Astrocyte (in vitro differentiated cells and primary cell): ENCODE measurements at places on chromosomes 3 and 15. TPM values are rescaled to one million over a fixed set of nuclear protein-coding genes. Genes with fewer than 3 reads are reported as not detected.
A peak's percentile ranks its signal among the peaks of the same experiment; 100 is the strongest.

GRCh38 chr3:177371888-177372287 lies 174.6 kb upstream of the TBL1XR1 start:
- DNase-seq = no peak

Gene PEX5L
- 0.43 and 0.46 TPM in 2 replicates for total RNA-seq

DNA sequence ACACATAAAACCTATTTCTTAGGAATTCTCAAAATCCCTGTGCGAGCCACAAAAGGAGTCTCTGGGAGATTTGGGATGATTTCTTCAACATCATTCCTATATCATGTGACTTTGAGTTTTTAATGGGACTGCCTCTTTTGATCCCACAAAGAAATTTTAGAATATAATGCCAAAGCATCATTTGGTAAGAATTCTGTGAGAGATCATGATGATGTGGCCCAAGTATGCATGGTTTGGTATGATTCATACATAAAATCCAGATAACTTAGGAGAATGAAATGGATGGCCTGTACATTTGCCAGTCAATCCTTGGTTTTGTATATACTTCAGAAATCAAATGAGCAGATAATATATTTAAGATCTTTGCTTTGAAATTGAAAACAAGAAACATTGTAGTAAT lies 61.3 kb downstream of the UBE2E2 start:
- DNase-seq = peak; percentile 85

Gene TSEN2
- total RNA-seq = 9.7 TPM in 2 replicates

Gene TNK2
- 37.1 and 39.1 TPM in 2 replicates for total RNA-seq

Gene A4GNT
- total RNA-seq = not detected in 2 replicates

GRCh38 chr3:104132566-104133403 lies 1233.9 kb upstream of the ALCAM start:
- DNase-seq = peak; percentile 16

DNA sequence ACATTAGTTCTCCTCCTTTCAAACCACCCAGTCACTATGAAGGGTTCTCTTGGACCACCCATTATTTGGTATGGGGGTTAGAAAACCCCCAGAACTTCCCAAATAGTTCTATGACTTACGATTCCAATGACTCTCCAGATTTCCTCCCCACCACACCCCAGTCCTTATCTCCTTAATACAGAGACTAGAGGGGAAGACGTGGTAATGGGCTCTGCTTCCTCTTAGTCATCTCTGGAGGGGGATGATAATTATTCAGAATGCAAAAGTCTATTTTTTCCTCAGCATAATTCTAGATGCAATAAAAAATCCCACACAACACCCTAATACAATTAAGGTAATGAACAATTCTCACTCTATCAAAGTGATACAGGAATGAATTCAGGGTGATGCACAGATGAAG lies 48.9 kb upstream of the CFAP161 start:
- DNase-seq = no peak

GRCh38 chr15:79560384-79560783 lies 128.2 kb downstream of the MINAR1 start:
- no peak for DNase-seq

GRCh38 chr3:24249523-24249922 lies 245.1 kb downstream of the THRB start:
- no peak for DNase-seq

DNA sequence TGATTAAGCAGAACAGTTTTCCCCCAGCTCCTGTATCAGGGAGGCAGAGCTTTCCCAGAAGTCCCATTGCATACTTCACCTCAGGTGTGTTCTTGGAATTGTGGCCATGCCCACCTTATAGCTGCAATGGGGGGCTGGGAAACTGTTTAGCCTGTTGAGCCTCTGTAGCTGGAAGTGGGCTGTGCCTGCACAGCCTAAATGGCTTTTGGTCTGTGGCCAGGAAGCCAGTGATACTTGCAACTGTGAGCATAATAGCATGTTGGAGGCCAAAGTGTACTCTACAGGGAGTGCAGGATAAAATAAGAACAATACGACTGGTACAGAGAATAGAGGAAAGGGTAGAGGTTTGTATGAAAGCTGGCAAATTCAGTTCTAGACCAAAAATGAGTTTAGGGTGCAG lies 248.5 kb downstream of the PTPRG start:
- DNase-seq = no peak

DNA sequence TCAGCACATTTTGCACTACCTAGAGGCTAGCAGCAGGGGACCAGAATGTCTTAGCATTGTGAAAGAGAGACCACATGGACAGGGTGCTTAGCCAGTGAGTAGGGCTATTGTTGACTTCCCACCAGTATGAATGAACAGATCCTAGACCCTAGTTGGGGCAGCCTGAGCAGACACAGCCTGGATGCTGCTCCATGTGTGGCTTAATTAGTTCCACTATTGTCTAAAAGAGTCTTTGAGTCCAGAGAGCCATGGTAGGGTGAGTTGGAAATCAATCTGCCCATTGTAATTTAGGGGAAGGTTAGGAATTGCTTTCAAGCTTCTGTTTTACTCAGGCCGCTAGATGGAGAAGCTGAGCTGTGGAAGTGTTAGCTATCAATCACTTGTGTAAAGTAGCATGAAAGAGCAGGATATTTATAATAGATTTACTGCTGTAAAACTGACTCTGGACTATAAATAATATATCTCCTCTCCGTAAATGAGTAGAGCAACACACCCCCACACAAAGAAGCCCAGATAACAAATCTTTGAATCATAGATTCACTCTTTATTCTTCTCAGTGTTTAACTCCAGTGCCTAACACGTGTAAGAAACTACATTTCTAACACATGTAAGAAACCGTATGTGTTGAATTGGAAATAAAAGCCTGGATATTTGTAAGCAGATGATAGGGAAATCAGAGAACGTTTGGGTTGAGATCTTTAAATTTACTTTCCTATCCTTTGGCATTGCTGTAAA lies 4.1 kb upstream of the GCSAM start:
- DNase-seq = no peak

Gene SPINK8
- not detected in 2 replicates for total RNA-seq

DNA sequence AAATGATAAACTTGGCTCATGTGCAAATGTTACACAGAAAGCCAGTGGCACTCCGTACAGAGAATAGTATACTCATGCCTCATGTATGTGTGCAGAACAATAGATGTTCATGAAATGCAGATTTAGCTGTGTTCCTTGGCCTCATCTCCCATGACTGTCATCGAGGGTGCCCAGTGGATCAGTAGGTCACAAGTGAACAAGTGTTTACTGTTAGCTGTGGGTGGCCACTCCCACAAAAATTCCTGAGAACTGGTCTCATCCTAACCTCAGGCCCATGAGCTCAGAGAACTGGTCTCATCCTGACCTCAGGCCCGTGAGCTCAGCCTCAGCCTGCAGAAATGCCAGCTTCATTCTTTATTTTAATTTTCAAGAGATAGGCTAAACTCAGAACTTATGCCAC lies 124.1 kb downstream of the GADL1 start:
- DNase-seq = peak; percentile 95

Gene ALDH1A2
- total RNA-seq = 0.98 and 1.7 TPM in 2 replicates

GRCh38 chr15:68821190-68821840 lies 620 bp upstream of the ANP32A start:
- DNase-seq = no peak

DNA sequence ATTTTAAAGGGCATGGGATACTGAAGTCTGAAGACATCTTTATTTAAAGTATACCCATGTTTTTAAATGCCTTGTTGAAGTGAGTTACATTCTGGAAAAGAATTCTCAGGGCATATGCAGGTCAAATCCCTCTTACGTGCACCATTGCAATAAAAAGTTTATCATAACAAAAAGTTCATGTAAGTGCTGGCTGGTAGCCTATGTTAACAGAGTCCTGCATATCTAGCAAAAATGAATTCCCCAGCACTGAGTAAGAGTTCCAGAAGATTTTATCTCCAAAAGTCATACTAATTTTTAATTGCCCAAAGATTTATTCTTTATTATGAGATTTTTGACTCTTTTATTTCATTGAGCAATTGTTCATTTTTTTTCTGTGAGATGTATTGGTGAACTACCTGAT lies 104.7 kb upstream of the ROBO1 start:
- peak; percentile 93 for DNase-seq

- no peak for DNase-seq
Observed at GRCh38 chr3:163692494-163692893, 1385.8 kb downstream of the SI start.

- DNase-seq = no peak
Observed at GRCh38 chr15:89198934-89199333, 22.4 kb downstream of the RLBP1 start.

Gene RETNLB
- total RNA-seq = not detected in 2 replicates

DNA sequence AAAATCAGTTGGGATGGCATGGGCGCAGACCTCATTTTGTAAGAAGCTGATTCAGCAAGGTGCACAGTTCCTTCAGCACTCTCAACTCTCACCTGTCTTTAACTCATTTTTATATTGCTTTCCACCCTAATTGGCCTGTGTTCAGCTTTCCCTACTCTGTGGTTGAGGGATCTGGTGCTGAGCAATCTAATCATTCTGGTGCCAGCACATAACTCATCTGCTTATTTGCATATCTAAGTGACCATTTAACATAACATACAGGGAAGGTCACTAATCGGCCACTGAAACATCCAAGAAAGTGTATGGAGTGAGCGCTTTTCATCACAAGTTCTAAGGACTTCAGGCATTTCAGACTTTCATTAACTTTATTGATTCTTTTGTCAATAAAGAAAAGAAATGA lies 303.4 kb upstream of the ROPN1 start:
- DNase-seq = peak; percentile 69

Gene ANKRD63
- not detected in 2 replicates for total RNA-seq

DNA sequence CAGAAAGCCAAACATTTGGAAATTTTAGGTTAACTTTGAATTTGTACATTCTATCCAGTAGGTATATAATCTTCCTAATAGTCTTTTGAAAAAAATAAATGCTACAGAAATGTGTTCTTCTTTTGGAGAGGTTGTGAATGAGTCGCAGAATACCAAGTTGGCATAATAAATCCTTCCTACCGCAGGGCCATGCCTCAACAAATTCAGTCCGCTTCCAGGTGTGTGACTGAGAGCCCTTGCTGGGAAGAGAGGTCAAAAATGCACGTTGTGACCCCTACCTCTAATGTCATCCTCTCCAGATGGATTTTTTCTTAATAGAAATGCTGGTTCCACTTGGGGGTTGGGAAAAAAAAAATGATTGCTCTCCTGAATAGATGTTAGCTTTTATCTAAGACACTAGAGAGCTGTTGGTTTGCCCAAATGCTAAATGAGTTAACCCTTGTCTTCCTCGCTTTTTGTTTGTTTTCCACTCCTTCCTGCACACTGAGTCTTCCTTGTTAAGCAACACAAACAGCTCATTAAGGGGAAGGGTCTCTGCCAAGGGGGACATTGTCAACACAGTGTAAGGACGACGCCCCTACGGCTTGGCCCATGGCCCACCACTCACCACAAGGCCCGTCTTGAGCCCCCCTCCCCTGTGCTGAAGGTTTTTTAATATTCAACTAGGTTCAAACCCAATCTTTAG lies 33.9 kb downstream of the RLBP1 start:
- no peak for DNase-seq

DNA sequence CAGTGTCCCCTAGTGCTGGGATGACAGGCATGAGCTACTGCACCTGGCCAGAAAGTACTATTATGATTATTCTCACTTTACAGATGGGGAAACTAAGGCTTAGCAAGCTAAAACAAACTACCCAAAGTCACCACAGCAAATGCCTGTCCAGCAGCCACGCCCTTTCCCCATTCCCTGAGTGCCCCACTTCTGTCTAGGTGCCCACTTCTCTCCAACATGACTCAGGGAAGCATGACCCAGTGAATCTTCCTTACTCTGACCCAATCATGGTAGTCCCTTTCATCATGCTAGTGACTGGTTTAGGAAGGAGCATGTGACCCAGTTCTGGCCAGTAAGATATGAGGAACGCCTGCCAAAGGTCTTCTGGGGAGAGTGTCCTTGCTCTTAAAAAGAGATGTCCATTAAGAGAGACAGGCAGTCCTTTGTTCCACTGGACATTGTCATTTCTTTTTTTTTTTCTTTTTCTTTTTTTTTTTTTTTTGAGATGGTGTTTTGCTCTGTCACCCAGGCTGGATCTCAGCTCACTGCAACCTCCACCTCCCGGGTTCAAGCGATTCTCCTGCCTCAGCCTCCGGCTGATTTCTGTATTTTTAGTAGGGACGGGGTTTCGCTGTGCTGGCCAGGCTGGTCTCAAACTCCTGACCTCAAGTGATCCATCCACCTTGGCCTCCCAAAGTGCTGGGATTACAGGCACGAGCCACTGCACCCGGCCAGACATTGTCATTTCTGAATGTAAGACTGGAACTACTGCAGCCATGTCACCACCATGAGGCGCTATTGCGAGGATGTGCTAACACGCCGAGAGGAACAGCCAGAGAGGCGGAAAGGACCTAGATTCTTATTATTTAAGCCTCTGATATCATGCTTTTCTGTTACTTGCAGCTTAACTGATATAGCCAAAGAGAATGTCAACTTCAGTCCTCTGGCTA lies 19.8 kb downstream of the MEGF11 start:
- DNase-seq = no peak

DNA sequence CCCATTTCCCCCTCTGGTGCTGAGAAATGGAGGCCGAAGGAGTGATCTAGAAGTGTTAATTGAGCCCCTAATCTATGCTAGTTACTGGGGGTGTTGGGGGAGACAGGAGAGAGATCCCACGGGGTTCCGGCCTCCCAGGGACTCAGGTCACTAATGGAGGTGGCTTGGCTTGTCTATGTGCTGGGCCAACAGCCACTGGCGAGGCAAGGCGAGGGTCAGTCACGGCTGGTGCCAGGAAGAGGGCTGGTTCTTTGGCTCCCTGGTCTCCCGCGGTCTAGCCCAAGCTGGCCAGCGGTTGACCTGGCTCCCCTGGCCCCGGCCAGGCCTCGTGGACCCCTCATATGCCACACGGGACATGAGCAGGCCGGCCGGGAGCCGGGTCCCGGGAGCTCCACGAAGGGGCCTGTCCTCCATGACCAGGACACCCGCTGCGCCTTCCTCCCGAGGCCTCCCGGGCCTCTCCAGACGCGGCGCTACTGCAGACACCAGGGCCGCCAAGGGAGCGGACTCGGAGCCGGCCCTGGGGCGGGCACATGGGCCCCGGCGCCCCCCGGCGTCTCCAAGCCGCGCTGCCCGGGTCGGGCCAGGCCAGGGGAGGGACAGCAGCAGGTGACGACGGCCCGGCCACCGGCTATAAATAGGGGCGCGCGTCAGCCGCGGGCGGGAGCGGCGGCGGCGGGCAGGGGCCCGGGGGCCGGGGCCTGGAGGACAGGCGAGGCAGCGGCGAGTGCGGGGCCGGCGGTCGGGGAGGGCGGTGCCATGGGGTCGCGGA lies at the start of gene ALPK3:
Gene ALPK3, plus strand, starts transcription at position 663 of the 772 bp plus-strand sequence. Its CDS starts 97 bp downstream, at position 760.
- no peak for DNase-seq

- peak; percentile 55 for DNase-seq
Observed at GRCh38 chr3:60609446-60609845, 641.8 kb downstream of the FHIT start.

GRCh38 chr3:44469914-44470313 lies 7.6 kb downstream of the ZNF445 start:
- no peak for DNase-seq

Gene DAG1
- 64.3 and 84.3 TPM in 2 replicates for total RNA-seq
